ENCODE measurements at places on chromosomes 2 and 18. TPM values are rescaled to one million over a fixed set of nuclear protein-coding genes. Genes with fewer than 3 reads are reported as not detected.

Gene LOXHD1
- 0.21 TPM for total RNA-seq

Gene MARCO
- total RNA-seq = not detected

Gene CRYGD
- not detected for total RNA-seq

Gene SALL3
- total RNA-seq = 1.6 TPM

Gene C1QL2
- total RNA-seq = 0.30 TPM

Gene GDF7
- total RNA-seq = 0.14 TPM

Gene SEMA4F
- 8.4 TPM for total RNA-seq

Gene MTLN
- 84.2 TPM for total RNA-seq

Gene ST8SIA3
- total RNA-seq = 0.07 TPM

Gene POTEJ
- 1.1 TPM for total RNA-seq

Gene SEPTIN10
- 51.7 TPM for total RNA-seq

Gene SOWAHC
- total RNA-seq = 13.0 TPM

Gene ACTG2
- total RNA-seq = 0.42 TPM

Gene QPCT
- total RNA-seq = 0.33 TPM

Gene CD8B2
- not detected for total RNA-seq

Gene ATOH8
- total RNA-seq = 10.6 TPM

Gene NXPH2
- 10.5 TPM for total RNA-seq

Gene ELOA2
- not detected for total RNA-seq

Gene CHST9
- 0.04 TPM for total RNA-seq

Gene DSG4
- total RNA-seq = not detected

Gene PKP4
- 43.8 TPM for total RNA-seq

Gene IL36RN
- total RNA-seq = not detected

Gene KCNJ13
- not detected for total RNA-seq

Gene MAPRE3
- total RNA-seq = 75.9 TPM

Gene ABCB11
- total RNA-seq = 0.12 TPM

Gene LRRC30
- total RNA-seq = not detected

Gene C2orf81
- 7.6 TPM for total RNA-seq

Gene PSMA8
- not detected for total RNA-seq

Gene ICOS
- total RNA-seq = not detected

Gene PAX8
- total RNA-seq = not detected

Gene CNGA3
- total RNA-seq = 0.04 TPM

Gene ANKRD62
- total RNA-seq = not detected

Gene PRSS56
- total RNA-seq = not detected

Gene AGXT
- total RNA-seq = 0.67 TPM

Gene TMEM17
- total RNA-seq = 3.2 TPM

Gene HNMT
- total RNA-seq = 3.4 TPM
